ENCODE measurements at places on chromosomes 2 and 18.

DNA sequence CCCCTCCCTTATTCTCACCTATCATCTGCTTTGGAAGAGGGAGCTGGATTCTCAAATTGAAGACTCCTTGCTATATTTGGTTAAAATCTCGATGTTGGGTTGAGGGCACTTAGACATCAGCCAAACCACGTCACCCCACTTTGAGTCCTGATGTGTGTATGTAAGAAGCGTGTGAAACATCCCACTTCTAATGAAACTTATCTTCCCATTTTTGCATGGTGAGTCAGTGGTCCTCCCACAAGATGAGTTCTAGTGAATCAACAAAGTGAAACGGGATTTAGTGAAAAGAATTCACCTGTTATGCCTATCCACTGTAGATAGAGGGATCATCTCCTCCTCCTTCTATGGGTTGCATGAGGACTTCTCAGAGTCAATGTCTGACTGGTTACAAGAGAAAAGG lies 51.4 kb upstream of the SPRED2 start:
- DNase-seq = no peak

DNA sequence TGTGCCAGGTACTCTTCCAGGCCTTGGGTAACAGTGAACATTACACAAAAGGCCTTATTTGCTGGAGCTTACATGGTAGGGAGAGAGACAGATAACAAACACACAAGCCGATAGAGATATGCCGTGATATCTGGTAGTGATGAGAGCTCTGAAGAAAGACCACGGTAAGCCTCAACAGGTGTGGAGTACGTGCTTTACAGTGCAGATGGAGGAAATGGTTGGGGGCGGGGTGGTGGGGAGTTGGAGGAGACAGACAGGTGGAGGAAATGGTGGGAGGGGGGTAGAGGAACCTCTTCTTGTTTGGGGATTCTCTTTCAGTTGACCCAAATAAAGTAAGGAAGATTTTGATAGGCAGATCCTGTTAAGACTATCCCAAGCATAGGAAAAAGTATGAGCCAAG lies 141.1 kb upstream of the ALPP start:
- DNase-seq = no peak

GRCh38 chr2:147567136-147567535 lies 277.7 kb upstream of the ACVR2A start:
- DNase-seq = no peak

- DNase-seq = no peak
Measured at GRCh38 chr2:34004936-34005335, 405.8 kb upstream of the FAM98A start.

DNA sequence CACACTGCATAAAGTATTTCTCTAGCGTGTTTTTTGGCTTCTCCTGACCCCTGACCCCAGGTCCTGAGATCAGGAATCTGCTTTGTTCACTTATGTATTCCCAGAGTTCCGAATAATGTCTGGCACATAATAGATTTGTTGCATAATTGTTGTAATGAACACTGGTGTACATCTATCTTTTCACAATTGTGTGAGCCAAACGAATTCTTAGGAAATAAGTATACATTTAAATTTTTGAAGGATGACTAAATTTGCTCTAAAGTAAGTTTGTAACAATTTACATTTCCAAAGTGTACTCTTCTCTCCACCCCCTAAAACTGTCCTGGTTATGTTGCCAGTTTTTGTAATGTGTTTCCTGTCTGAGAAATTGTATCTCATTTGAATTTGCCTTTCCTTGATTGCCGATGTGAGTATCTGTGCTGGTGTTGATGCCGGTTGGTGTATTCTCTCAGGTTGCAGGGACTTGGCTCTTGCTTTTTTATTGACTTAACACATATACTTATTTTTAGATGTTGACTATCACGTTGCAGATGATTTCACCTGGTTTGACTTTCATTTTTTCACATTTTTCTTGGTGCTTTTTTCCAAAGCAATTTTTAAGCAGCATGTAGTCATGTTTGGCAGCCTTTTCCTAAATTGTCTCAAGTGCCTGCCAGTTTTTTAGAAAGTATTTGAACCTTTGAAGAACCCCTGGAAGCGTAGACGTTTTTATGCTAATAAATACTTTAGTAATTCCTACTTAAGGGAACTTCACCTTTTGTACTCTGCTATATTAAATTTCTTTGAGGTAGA lies 16.1 kb upstream of the FARP2 start:
- no peak for DNase-seq

- no peak for DNase-seq
Measured at GRCh38 chr2:198017068-198017467, 212.7 kb downstream of the PLCL1 start.
